ENCODE measurements at places on chromosomes 6 and 20.

DNA sequence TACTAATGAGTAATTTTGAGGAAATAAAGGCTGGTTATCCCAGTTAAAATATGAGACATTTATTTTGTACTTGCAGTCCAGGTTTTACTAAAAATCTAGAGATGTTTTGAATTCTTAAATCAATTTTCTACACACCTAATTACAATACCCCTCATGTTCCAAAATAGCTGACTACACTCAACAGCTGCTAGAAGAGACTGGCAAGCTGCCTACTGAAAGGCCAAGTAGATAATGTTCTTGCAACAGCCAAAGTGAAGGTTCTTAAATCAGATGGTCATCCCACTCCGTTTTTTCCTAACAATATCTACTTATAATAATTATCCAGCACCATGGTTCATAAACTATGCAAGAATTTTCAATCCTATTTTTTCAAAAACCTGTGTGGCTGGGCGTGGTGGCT lies 69.0 kb downstream of the DTNBP1 start:
- DNase-seq = no peak

- DNase-seq = no peak
Observed at GRCh38 chr6:116515141-116515540, 3.7 kb downstream of the CALHM5 start.

DNA sequence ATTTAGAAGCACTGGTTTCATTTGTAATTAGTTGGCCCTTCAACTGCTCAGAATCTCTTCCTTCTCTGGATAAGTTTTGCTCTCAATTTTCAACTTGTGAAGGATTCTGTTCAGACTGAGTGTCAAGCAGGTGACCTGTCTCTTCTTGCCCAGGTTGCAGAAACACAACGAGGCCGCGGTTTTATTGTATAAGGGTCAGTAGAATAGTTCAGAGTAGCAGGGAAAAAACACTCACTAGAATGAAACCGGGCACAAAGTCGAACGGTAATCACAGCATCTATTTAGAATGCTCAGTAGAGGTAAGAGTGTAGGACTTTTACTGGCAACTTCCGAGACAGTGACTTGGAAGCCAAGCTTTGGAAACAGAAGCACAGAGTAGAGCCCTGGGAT lies 17.9 kb upstream of the GFOD1 start:
- DNase-seq = no peak

DNA sequence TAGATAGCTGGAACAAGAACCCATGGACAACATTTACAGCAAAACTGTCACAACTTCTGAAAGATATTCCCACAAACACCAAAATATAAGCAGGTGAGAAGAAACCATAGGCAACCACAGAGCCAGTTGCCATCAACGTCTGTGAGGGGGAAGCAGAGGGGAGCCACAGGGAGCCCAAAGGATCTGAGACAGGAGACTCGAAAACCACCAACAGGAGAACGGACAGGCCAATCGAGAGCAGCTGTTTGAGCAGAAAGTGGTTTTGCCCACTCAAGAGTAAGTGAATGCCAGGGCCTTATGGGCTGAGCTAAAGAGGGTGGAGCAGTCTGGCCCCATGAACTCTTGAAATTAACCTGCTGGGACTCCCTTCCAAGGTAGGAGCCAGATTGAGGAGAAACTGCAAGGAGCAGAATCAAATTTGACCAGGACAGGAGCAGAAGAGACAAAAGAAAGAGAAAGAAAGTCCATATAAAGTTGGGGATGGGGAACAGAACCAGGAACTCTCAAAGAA lies 195.4 kb downstream of the ANKRD60 start:
- no peak for DNase-seq

DNA sequence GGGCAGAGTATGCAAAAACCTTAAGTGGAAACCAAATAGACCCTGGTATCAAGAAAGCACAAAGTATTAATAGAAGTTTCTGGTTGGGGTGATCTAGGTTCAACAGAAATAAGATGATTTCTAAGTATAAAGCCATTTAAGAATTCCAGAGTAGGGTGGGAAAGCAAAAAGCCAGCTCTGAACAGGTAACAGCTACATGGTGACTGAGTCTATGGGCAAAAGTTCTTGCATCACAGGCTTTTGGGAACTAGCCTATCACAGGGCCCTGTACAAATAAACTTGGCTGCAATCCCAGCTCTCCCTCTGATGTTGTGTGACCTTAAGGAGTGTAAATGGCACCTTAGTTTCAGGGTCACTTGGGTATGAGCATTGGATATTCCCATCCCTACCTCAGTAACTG lies 5.5 kb downstream of the TCF19 start:
- no peak for DNase-seq

GRCh38 chr20:54047048-54047447 lies 23.3 kb downstream of the BCAS1 start:
- no peak for DNase-seq

DNA sequence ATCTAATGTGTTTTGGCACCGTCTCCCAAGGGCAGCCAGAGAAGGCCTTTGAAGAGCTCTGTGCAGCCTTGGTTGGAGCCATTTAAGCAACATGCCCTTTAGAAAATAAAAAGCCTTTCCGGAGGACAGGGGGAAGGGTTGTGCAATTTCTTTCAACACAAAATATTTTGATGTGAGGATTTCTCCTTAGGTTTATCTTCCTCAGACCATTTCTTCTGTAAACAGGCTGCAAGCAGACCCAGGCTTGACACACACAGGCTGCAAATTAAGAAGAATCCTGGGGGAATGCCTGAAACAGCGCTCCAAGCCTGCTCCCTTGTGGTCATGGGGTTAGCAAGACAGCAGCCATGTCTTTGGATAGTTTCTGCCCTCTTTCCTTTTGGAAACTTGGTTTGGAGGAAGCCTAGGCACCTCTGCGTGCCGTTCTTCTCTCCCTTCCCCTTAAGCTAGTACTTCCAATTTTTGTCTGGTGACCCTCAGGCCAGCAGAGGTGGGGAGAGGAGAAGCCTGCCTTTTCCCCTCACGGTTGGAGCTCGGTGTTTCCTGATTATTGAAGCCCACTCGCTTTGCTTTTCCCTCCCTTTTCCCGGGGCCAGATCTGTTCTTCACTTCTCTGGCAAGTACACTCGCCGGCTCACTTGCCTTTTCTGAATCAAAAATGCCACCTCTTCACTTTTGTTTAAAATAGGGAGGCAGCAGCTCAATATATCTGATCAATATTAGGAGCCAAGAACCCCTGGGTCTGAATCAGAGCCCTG lies 39.6 kb upstream of the NOX3 start:
- DNase-seq = no peak

GRCh38 chr6:41157323-41157722 lies 3.2 kb upstream of the TREML1 start:
- no peak for DNase-seq

DNA sequence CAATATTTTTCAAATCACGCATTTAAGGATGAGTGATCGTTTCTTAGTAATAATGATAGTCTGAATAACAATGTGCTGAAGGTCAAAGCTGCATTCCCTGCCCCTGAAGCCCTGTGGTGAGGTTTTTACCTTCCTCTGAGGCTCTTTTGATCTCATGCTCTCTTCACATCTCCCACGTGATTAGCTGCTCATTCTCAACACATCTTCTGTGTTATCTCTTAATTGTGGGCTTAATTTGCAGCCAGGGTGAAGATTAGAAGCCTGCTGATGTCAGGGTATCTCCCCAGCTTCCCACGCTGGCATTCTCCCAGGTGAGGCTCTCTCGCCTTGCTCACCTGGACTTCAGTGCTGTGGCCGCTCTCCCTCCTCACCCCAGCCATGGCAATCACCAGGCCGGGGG lies 109.7 kb upstream of the FOXQ1 start:
- DNase-seq = no peak

GRCh38 chr6:132673376-132674094 lies 14.6 kb upstream of the TAAR1 start:
- no peak for DNase-seq

DNA sequence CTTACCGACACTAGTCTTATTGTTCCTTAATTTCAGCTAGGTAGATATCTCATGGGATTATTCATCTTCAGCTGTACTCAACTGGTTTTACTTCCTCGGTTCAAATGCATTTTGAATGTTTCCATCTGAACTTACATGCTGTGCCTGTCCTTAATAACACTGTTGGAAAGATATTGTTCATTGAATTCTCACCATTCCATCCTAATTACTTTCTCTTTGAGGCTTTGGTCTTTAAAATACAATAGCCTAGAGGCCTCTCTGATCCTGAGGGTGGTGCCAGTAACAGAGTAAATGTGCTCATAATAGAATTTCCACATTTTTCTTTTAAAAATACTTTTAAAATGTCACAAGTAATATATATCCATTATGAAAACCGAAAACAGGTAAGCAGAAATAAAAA lies 54.0 kb downstream of the IL20RA start:
- DNase-seq = no peak

- DNase-seq = no peak
Observed at GRCh38 chr6:56807326-56807988, 147.4 kb upstream of the BEND6 start.

GRCh38 chr6:30061858-30062458 lies 893 bp downstream of the POLR1H start:
- no peak for DNase-seq

DNA sequence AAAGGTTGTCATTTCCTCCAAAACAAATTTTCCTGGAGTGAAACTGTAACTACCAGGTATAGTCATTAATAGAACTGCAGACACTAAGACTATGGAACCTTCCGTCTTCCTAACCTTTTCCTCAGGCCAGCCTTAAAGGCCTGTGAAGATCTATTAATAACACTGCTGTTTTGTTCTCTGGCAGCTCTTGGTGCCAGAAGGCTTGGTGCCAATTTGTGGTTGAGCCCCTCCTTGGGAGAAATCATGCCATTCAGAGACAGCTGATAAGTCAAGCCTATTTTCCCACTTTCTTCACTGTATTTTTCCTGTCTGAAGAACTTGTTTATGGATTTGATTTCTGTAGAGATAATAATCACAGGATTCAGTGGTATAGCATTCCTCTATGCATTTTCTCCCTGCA lies 64.8 kb downstream of the HCRTR2 start:
- no peak for DNase-seq

DNA sequence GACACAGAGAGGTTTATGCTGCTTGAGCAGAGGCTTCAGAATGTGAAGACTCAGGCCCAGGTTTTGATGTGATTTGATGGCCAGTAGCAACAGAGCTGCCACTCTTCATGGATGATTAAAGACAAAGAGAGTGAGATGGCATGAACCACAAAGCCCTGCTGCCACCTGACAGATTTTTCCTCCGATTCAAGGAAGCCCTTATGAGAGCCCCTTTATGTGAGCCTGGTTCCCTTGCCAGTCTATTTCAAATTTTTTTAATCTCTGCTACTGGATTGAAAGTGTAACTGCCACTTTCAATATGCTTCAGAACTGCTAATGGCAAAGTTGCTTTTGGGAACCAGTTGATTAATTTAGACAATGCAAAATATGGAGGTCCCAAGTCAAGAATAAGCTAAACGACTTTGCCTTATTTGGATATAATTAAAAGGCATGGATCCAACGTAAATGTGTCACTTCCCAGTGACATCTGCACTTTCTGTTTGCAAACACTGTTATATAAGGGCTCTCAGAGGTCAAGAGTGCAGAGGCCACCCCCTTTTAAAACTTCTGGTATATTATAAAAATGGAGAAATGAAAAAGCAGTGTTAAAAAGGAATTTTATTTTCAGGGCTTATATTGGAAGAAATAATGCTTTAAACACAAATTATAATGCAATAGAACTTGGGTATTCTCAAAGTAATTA lies 238.9 kb upstream of the FLRT3 start:
- DNase-seq = no peak

- DNase-seq = no peak
Observed at GRCh38 chr6:9404351-9405146, 969.2 kb upstream of the SLC35B3 start.

GRCh38 chr6:138765896-138766655 lies 7.5 kb upstream of the CCDC28A start:
- DNase-seq = no peak

GRCh38 chr6:88111991-88112390 lies 54.2 kb downstream of the CNR1 start:
- no peak for DNase-seq

DNA sequence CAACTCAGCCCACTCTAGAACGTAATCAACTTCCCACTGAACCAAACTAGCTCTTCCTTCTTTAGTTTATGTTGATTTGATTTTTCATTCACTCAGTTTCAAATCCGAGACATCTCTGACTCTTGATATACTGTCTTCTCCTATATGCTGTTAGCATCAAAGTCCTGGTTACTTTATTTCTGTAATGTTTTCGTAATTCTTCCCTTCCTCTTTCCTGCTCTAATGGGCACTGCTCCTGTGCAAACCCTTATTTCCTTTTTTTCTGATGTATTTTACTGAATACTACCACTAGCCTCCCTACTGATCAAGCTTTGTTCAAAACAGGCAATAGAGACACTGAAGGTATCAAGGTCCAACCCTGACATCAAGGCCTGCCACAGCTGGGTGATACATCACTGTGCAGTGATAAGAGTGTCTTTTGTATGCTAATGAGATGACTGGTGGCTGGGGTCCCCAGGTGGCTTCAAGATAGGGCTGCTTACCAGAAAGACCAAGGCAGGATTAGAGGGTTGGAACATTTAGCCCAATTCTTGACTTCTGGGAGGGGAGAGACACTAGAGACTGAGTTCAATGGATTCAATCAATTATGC lies 95.2 kb downstream of the KIF13A start:
- no peak for DNase-seq

- no peak for DNase-seq
Observed at GRCh38 chr20:13331536-13331935, 110.5 kb downstream of the ISM1 start.

Measured in NCI-H187 treated with DMSO at 0.1 percent for 48 hours (cell line).